HuH-7 (cell line): ENCODE measurements at places on chromosomes 13 and 19.

GRCh38 chr19:55694656-55695491 is 19.8 kb downstream of the EPN1 start:
- no peak for DNase-seq

GRCh38 chr13:26557393-26558073 is at the start of gene WASF3:
TSS of gene WASF3 (plus strand) at chr13:26557683. CDS start at chr13:26642271, 84,588 bp downstream.
- DNase-seq = peak; percentile 88

- no peak for DNase-seq
Observed at GRCh38 chr13:100269837-100270236, 180.9 kb downstream of the PCCA start.

GRCh38 chr13:90414691-90415596 is 932.5 kb upstream of the MIR17HG start:
- DNase-seq = peak; percentile 1

DNA sequence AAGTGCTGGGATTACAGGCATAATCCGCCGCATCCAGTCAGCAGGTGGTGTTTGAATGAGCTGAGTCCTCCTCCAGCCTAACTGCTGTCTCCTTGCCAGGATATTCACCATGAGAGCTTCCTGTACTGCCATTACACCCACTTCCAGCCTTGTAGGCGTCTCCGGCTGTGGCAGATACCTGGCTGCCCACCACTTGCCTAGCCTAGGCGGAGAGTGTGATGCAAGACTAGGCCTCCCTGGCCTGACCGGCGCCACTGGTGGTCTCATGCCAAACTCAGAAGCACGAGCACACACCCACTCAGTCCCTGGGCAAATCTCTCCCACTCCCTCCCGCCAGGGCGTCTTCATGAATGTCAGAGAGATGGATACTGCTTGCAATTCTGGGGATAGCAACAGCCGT is 16.6 kb downstream of the IL12RB1 start:
- DNase-seq = no peak

DNA sequence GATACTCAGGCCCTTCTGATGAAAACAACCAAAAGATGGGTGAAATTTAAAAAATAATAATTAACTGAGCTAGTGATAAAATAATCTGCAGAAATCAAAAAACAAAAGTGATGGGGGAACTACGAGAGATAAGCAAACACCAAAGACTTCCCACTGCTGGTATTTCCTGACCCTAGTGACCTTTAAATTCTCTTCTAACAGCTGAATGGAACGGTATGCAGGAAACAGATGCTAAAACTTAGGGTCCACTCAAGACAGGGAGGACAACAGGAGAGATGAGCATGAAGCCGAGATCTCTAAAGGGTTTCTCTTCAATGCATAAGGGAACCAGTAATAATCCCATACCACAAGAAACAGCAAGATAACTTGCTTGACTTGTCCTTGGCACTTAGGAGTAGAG is 50.8 kb downstream of the USP12 start:
- DNase-seq = no peak

DNA sequence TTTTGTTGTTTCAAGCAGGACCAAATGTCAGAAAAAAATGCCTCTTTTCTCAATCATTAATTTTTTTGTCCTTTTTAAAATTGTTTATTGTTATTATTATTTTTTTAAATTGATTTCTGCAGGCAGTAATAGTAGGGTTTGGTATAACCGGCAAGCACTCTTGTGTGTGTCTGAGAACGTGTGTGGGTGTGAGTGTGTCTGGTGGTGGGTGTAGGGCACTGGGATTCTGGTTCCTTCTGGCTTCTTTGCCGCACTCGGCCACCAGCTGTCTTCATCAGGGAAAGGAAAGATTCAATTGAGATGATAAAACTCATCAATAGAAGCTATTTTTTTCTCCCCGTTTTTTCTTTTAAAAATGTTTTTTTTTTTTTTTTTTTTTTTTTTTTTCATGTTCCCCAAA is 56.4 kb downstream of the IER2 start:
- no peak for DNase-seq

- no peak for DNase-seq
Observed at GRCh38 chr13:67515895-67516294, 285.8 kb upstream of the PCDH9 start.

DNA sequence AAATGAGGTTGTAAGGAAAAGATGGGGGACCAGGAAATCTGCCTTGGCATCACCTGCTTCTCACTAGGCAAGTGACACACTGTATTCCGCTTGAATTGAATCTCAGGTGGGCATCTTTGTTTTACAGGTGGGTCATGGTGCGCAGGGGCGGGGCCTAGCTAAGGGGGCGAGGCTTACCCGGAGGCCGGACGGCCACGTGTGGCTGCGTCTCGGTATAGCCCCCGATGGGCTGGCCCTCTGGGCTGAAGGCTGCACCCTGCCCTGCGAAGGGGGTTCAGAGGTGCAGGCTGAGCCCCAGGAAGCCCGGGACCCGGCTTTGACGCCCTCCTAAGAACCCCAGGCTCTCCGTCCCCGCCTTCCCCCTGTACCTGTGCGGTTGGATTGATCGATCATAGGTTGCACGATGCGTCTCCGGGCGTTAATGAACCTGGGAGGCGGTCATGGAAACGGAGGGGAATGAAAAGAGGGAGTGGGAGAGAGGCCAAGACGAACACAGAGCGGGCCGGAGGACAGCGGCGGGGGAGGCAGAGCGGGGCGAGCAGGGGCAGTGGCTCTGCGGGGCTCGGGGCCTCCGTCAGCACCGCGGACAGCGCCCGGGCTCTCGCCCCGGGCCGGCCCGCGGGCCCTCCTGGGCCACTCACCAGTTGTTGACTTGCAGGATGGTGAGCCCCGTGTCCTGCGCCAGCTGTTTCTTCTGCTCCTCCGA is 12.5 kb downstream of the MEIS3 start:
- DNase-seq = no peak

DNA sequence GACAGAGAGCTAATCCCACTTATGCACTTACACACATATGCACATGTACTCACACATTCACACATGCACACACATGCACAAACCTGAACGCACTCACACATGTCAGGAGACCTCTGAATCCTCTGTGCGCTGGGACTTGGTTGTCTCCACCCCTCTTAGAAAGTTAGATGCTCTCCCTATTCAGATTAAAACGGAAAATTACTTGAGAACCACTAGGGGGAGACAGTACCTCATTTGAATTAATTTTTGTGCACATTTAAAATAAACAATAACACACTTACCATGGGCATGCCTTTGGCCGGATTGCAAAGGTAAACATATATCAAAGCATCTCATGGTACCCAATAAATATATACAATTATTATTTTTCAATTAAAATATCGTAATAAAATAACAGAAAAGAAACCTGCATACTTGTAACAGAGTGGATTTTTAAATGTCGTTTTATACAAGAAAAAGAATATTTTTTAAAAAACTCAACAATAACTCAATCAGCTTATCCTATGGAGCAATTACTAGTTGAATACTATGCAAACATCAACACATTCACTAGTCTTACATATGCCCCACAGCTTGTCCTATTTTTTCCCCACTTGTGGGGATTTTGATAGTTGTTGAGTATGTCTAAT is 9.5 kb upstream of the LILRB4 start:
- peak; percentile 57 for DNase-seq

GRCh38 chr13:88761145-88761544 is 1090.0 kb downstream of the SLITRK5 start:
- no peak for DNase-seq

DNA sequence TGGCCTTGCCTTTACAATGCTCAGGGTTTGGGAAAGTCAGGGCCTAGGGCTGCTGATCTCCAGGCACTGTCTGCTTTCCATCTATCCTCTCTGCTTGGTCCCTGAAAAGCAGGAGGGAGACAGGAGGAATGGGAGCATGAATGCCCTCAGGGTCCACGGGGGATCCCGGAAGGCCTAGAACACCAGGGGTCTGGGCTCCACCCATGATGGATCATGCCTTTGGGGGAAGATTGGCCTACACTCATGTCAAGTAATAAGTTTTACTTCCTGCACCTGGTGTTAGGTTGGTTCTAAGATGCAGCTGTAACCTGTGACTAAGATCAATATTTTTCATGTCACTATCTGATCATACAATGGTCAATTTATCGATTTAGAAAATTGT is 118.3 kb upstream of the GJB6 start:
- no peak for DNase-seq

GRCh38 chr19:56189785-56190184 is 7.8 kb downstream of the ZSCAN5B start:
- no peak for DNase-seq

DNA sequence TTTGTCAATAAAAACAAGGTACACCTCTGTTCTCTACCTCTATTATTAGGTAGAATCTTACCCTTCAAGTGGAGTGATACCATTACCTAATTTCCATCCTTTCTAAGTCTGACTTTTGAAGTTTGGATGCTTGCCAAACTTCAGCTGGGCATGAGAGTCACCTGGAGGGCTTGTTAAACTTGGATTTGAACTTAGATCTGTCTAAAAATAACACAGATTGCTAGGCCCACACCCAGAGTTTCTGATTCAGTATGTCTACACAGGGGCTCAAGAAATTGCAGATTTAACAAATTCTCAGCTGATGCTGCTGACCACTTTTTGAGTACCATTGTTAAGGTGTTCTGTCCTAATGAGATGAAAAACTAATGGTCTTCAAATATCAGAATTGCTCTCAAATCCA is 512.2 kb downstream of the LMO7 start:
- no peak for DNase-seq

- no peak for DNase-seq
Observed at GRCh38 chr19:30745476-30745985, 373.3 kb downstream of the ZNF536 start.

- DNase-seq = no peak
Observed at GRCh38 chr19:58304255-58304654, 922 bp upstream of the ERVK3-1 start.

DNA sequence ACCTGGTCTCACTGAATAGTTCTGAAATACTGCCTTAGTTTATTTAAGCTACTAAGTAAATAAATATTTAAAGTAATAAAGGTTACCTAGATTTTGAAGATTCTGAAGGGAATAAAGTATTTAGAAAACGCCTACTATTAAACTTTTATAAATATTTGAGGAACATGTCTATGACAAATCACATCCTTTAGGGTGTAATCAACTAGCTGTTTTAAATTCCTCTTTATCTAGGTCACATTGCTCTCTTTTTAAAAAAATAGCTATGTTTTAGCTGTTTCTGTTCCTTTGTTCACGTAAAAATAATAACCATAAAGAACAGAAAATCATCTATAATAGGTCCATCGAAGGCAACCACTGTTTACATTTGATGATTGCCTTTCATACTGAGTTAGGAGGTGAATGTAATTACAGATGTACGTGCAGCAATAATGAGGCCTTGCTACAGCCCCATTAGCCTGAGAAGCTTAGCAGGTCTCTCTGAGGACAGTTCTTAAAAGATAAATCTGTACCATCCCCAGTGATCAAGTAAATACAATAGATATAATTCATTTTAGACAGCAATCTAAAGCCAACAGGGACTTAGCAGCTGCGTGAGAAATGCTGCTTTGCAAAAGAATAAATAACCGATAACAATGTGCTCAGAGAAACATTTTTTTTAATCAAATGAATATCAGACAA is 449.5 kb downstream of the LIG4 start:
- DNase-seq = no peak

- DNase-seq = no peak
Observed at GRCh38 chr13:24254146-24254841, 55.1 kb upstream of the C1QTNF9 start.

DNA sequence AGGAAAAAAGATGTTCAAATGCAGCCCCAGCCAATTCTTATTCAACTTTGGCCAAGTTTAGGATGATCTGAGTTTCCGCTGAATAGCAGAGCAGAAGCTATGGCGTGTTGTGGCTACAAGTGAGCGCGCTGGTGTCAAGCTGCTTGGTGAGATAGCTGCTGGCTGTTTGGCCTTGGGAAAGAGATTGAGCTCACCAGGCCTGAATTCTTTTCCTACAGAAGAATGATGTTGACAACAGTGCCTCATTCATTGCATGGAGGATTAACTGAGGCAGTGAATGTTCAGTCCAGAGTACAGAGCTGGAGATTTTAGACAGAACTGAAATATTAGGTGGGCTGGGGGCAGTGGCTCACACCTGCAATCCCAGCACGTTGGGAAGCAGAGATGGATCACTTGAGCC is 31.5 kb upstream of the MAP3K10 start:
- no peak for DNase-seq

GRCh38 chr13:46855166-46855565 is 41.7 kb downstream of the HTR2A start:
- DNase-seq = no peak

DNA sequence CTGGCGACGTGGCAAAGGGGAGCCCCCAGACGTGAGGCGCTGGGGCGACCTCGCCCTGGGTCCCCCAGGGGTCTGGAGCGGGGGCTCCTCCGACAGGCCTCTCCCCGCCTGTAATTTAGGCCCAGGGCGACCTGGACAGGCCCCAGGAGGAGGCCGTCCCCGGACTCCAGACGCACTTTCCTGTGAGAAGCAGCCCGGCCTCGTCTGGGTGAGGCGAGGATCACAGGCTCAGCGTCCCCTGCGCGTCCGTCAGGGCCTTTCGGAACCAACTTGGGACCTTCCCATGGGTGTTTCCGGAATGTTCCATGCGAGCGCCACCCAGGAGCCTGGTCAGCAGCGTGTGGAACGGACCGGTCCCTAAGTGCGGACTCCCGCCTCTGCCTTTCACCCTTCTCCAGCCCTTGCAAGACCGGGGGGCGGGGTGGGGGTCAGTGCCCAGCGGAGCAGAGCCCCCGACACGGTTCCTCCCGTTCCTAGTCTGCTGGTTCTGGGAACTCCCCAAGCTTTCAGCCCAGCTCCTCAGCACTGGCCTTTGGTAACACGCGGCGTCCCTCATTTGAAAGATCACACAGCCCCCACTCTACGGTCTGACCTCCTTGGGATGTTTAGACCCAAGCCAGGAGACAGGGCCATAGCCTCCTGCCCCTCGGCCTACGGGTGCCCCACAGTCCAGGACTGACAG is 1.1 kb upstream of the GRTP1 start:
- no peak for DNase-seq

DNA sequence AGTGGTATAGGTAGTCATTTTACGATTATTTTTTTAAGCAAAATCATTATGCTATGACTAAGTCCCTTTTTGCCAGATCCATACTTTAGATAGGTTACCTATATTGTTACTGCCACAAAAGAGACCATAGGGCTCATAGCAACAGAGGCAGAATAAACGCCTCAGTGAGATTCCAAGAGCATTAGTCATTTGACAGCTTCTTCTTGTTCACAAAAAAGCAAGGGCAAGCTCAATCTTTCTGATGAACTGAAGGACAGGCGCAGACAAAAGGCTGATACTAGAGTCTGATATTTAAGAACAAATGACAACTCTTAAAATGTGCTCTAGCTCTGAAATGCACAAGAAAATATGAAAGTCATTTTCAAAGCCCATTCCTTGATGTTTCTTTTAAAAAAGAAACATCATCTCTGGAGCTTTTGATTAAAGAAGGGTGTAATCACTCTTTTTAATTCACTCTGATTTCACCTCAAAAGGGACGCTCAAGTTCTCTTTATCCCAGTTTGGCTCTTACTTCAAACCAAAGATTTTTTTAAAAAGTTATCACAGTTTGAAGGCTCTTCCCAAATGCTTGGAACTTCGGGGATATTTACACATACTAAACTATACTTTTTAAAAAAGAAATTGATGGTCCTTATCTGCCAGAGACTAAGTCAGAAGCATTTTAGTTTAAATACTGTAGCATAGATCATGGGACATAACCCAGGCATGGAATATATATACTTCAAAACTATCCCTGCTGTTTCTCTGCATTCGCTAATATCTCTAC is 187.2 kb downstream of the EFNB2 start:
- DNase-seq = no peak
